ENCODE measurements at places on chromosomes 5 and 9.

GRCh38 chr9:137449081-137449844, 8.1 kb upstream of the ENTPD8 start:
- no peak for DNase-seq

DNA sequence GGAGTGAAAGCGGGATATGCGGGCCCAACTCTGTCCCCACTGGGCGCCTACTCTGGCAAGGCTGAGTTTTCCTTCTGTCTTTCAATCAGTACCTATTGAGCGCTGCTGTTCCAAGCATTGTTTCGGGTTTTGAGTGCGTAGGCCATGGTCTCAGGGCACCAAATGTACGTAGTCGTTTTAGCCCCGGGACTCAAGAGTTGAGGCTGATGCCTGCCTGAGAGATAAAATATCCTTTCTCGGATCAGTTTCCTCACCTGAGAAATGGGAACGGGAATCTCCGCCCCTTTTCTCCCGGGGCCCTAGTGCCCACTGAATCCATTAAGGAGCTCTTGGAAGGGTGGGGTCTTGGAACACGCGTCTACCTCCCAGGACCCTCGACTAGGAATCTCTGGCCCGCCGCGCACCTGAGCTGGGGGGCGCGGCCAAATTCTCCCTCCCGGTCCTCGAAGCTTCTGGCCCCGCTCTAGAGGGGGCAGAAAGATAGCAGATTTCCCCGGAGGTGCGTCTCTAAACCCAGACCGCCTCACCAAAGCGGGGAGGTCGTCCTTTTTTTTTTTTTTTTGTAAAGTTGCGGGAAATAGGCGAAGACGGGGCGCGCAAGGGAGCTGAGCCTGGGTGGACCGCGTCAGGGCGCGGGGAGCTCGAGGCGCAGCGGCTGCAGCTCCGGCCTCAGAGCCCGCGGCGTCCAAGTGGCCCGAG, 494 bp upstream of the CXXC5 start:
- no peak for DNase-seq

DNA sequence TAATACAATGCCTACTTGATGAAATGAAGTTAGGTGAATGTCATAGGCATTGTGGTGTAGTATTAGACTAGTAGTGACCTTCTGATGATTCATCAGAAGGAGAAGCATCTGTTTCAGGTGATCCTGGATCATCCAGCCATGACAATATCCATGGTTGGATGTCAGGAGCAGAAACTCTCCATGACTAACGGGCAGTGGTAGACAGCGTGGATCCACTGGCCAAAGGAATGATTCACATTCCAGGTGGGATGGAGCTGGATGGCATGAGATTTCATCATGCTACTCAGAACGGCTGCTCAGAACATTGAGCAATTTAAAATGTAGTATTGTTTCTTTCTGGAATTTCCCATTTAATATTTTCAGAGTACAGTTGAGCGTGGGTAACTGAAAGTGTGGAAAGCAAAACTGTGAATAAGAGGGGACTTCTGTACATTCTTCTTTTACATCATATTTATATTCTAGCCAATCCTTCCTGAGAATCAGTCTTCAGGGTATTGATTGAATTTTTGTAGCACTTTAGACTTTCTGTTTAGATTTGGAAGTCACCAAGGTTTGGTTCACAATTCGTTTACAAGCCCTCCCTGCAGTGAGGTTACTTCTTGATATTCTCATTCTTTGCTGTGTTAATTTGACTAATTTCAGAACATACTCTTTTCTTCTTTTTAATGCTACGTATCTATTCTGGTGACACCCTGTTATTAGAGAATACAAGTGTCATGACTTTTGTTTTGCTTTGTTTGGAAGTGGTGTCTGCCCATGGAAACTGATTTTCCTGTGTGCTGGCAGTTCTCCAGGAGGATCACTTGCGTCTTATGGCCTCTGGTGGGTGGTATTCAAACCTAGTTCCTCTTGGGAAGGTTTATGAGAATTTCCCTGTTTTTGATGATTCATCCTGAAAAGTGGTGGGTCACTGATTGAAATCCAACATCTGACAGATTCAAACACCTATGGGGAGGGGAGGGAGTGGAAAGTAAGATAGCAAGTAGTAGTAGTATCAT, 12.2 kb upstream of the CLINT1 start:
- no peak for DNase-seq

DNA sequence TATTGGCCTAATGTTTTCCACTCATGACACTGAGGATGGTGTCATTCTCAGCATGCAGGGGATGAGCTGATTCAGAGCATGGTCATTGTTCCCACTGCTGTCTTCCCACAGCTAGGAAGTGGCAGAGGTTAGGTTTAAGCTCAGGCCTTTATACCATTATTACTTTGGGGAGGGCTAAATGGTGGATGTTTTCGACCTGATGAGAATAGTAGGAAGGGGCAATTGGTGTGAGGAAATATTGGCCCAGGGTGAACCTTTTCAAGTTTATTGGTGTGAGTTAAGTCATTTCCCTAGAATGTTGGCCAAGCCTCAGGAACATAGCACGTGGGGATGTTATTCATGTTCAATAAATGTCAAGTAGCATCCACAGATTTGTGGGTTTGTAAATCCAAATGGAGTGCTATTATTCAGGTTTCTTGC, 59.6 kb downstream of the ARHGAP26 start:
- DNase-seq, result no peak

- DNase-seq, result no peak
Observed at GRCh38 chr9:840343-840742, 1.2 kb upstream of the DMRT1 start.

DNA sequence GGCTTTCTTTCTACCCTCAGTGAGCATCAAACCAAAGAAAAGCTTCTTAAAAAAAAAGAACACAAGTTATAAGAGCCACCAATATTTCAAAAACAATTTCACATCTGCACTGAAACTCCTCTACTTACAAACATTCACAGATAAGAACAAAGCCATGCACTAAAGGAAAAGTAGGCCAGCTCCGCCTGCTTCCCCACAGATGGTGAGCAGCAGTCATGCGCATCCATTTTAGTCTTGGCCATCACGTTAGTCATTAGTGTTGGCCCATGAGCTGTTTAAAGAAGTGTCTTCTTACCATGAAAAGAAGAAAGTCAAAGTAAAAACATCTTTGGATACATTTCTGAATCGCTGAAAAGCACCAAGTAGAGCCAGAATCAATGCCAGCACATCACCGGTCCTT, 40.0 kb upstream of the SMIM23 start:
- no peak for DNase-seq

Measured in bone marrow (tissue), 2 donors.